ENCODE measurements at places on chromosomes 4 and X.
A peak's percentile ranks its signal among the peaks of the same experiment; 100 is the strongest.

DNA sequence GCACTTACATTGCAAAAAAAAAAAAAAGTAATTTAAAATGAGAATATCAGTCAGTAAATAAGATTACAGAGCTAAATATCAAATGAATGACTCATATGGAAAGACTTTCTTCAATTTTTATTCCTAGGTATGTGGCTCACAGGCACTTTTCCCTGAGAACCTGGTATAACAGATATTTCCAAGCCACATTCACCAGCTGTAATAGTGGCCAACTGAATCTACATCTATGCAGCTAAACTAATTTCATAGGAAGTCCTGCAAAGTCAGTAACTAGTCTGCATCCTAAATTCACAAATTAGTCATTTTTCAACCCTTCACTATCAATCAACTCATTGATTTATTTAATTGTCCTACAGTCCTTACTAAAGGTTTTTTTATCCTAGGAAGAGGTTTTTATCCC is 5.6 kb downstream of the PDE5A start:
- no peak for DNase-seq

GRCh38 chrX:51484616-51485015 is 11.8 kb downstream of the NUDT11 start:
- DNase-seq, result no peak

DNA sequence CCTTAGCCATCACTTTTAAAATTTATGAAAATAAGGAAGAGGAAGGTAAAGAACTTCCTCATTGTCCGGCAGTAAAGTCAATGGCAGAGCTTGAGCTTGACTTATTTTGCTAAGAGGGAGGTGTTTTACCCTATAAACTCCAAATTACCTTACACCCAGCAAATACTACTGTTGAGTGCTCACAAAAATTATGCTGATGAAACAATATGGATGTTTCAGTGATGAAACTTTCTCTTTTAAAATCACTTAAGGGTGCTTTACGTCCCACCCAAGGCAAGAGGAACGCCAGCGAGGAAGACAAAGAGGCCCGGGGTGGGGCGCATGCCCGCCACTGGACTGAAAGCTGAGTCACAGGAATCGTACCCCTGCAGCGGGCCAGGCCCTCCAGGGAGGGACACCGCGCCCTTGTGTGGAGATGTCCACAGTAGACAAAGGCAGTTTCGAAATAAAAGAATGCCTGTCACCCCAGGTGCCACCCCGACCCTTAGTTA is 560 bp upstream of the TMSB4X start:
- DNase-seq, result peak; percentile 16

DNA sequence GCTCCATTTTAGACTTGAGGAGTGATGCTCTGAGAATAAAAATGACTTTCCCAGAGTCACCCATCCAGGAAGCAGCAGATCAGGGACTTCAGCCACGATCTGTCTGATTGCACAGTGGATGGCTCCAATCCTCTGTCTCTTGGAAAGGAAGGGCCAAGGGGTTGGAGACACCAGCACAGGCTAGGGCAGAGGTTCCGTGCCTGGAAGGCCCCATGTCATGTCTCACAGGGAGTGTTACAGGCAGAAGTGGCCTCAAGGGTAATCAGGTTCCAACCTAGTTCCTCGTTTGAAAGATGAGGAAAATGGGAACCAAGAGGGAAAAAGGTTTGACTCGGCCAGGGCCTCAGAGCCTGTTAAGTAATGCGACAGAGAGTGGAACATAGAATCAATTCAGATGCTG is 160.0 kb downstream of the EFNB1 start:
- no peak for DNase-seq
